Activated CD8-positive, alpha-beta memory T cell treated with anti-CD3 and anti-CD28 coated beads for 24 hours (primary cell): ENCODE measurements at places on chromosomes 1 and 21.

DNA sequence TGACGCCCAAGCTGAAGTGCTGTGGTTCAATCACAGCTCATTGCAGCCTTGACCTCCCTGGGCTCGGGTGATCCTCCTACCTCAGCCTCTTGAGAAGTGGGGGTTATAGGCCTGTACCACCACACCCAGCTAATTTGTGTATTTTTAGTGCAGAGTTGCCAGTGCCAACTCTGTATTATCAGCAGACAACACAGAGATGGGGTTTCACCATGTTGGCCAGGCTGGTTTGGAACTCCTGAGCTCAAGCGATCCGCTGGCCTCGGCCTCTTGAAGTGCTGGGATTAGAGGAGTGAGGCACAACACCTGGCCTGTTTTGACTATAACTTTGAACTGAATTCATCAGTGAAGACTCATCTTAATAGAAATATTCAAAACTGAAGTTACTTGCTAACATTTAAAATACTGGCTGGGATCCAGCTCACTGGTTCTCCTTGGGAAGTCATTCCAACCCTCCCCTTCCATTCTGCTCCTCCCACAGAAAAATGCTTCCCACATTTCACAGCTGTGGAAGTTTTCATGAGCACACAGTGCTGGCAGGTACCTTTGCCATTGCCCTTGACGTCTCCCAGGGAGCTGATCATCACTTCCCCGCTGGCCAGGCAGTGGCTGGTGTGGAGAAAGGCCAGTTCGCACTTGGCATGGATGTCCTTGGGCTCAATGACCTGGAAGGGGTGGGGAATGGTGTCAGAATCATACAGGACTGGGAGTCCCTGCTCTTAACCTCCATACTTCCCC, 4.7 kb downstream of the SELENBP1 start:
- DNase-seq: no peak

DNA sequence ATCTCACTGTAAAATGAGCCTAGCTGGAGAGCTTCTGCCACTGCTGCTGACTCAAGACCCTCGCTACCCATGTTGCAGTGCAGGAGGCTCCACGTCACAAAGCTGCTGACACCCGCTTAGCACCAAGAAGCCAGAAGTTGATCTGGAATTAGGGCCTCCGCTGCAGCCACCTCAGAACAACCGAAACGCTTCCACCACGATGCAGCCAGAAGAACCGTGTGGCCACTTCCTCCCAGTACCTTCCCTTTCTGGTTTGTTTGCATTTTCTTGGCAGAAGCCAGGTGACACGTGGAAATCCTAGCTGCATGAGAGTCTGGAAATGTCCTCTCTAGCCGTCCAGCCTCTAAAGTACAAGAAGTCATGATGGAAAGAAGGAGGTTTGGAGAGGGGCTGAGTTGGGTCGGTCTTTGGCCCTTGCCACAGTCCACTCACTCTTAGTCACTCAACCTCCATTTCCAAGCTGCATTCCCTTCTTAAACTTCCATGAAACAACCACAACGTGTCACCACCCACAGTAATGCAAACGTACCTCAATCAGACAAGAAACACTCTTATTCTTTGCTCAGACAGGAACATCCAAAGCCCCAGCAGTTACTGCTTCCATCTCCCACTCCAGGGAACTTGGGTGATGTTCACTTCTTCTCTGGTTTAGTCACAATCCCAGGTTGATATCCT, 10.0 kb upstream of the CDA start:
- DNase-seq: no peak

DNA sequence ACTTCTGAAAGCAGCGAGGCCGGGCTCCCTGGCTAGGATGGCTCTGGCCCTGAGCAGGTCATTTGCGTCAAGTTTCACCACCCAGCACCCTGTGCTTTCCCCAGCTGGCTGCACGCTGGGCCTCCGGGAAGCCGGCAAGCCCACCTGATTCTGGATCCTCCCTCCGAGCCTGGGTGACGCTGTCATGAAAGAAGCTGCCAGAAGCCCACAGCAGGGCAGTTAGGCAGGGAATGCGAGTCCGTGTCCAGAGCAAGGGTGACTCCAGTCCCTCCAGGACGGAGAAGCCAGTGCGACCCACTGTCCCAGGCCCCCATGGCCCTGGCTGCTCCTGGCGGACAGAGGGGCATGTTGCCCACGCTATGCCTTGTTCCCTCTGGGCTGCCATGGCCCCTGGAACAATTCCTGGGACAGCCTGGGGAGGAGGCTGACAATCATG, 44.4 kb upstream of the PCBP3 start:
- DNase-seq: no peak

- no peak for DNase-seq
Measured at GRCh38 chr1:20281801-20282200, 8.9 kb upstream of the VWA5B1 start.

DNA sequence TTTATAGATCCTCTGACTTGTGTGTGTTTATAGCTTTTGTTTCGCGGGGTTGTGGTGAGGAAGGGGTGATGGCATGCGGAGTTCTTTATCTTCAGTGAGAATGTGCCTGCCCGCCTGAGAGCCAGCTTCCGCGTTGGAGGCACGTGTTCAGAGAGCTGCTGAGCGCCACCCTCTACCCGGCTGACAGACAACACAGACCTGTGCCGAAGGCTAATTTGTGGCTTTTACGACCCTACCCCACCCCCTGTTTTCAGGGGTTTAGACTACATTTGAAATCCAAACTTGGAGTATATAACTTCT, 14.4 kb upstream of the CD101 start:
- DNase-seq: peak; percentile 87

GRCh38 chr1:229092377-229093237, 178.3 kb upstream of the RAB4A start:
- no peak for DNase-seq

- DNase-seq: no peak
Measured at GRCh38 chr1:104105465-104105864, 355.8 kb downstream of the AMY1C start.

DNA sequence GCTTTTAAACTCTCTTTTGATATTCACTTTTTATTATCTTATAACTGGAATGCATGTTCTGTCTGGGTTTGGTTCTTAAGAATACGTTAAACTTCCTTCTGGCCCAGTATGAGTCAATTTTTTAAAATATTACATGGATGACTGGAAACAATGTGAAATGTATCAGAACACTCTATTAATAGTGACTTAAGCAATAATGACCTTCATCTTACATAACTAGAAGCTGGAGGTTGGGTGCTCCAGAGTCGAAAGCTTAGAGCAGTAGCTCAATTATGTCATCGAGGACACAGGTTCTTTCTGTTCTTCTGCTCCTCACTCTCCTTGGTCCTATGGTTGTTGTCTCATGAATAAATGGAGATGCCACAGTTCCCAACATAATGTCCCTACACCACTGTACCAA, 91.6 kb upstream of the FOXD3 start:
- no peak for DNase-seq

GRCh38 chr21:42297377-42297776, 17.8 kb downstream of the TFF3 start:
- no peak for DNase-seq

- DNase-seq: no peak
Measured at GRCh38 chr1:86616871-86617270, 70.0 kb downstream of the CLCA4 start.

DNA sequence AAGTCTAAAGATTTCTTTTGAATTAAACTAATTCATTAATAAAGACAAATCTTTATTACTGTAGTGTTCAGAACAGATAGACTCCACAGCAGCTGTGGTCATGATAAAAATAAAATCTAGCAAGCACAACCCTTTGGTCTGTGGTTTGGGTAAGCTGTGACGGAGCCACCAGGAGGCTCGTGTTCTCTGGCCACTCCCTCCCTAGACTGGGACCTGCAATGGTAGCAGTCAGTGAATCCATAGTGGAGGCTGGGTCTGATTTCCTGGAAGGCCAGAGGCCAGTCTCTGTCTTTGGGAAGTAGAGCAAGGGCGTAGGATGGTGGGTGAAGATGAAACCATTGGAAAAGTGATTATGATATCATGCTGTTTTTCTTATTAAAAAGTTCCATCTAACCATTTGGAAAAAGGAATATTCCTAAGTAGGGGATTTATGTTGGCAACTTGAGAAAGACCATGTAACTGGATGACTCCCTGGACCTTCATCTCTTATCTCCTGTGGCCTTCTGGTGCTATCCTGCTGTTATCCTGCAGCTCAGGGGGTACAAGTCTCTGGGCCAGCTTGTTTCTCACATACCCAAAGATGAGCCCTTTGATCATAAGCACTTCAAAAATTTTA, 39.0 kb downstream of the TENT5C start:
- DNase-seq: no peak

DNA sequence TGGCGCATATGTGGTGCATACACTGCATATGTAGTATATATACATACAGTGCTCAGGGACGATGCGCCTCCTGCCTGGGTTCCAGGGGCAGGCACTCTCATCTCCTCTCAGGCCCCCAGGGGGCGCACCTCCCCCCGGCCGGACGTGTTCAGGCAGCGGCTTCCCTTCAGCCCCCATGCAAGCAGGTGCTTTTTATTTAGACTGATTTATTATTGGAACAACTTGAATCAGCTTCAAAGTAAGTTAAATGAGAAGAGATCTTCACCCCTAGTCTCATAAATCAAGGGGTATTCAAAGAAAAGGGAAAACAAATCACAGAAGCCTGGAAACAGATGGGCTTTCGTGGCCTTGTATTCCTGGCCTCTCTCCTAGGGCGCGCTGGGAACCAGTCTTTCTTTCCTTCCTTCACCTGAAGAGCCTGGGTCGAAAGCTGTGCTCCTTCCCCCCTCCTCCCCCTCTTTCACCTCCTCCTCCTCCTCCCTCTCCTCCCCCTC, 64.6 kb downstream of the UBIAD1 start:
- DNase-seq: peak; percentile 89

GRCh38 chr1:36352910-36353878, 29.7 kb upstream of the EVA1B start:
- no peak for DNase-seq

DNA sequence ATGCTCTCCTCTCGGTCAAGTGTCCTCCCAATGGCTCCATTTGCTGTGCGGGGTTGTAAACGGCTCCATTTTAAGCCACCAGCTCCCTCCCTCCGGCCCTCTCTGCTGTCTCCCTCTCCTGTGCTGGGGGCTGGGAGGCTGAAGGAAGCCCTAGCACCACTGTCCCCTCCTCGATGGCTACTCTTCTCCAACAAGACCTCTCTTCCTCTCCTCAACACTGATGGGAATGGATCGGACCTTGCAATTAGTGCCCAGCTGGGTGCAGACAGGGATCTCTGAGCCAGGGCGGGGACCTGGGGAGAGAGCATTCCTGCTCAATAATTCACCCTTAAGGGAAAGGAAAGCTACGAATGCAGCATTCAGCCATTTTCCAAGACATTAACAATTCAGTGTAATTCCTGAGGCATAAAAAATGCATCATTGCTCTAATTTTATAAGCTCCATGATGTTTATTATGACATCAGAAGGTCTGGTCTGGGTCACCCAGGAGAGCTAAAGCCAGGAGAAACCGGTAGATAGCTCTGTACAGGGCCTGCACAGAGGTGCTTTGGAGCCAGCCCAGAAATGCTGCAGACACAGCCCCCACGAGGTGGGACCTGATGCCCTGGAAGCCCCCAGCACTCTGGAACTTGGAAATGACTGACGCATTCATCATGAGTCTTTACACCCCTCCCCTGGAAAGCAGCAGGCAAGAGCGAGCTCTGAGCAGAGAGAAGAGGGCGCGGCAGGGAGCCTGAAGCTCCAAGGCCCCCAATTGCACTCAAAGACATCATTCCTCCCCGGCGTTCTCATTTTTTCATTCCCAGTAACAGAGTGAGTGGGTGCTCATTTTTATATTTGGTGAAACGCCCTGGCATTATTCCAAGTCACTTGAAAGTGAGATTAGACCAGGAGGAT, 76.2 kb upstream of the VAMP3 start:
- no peak for DNase-seq

- DNase-seq: no peak
Measured at GRCh38 chr1:201489643-201490261, 17.2 kb downstream of the CSRP1 start.

DNA sequence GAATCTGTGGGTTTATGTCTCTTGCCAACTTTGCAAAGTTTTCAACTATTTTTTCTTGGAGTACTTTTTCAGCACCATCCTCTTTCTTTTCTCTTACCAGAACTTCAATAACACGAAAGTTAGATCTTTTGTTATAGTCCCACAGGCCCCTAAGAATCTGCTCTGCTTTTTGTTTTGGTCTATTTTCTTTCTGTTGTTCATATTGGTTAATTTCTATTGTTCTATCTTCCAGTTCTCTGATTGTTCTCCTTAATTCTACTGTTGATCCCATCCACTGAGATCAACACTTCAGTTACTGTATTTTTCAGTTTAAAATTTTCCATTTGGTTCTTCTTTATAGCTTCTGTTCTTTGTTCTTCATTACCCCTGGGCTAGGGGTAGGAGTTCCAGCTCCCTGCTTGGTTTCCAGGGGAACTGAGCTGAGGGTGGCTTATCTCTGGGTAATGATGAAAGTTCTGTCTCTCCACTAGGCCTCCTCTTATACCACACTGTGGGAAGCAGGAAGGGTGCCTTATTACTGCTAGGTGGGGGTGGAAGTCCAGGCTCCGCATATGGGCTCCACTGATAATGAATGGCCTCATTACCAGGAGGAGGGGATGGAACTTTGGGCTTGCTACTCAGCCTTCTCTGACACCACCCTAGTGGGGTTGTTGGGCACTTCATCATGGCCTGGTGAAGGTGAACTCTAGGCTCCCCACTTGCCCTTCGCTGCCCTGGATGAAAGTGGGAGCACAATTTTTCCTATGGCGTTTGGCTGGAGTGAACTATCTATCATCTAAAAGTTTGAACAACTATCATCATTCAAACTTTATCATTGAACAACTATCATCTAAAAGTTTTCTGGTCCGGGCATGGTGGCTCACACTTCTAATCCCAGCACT, 39.3 kb downstream of the NAV1 start:
- DNase-seq: no peak

DNA sequence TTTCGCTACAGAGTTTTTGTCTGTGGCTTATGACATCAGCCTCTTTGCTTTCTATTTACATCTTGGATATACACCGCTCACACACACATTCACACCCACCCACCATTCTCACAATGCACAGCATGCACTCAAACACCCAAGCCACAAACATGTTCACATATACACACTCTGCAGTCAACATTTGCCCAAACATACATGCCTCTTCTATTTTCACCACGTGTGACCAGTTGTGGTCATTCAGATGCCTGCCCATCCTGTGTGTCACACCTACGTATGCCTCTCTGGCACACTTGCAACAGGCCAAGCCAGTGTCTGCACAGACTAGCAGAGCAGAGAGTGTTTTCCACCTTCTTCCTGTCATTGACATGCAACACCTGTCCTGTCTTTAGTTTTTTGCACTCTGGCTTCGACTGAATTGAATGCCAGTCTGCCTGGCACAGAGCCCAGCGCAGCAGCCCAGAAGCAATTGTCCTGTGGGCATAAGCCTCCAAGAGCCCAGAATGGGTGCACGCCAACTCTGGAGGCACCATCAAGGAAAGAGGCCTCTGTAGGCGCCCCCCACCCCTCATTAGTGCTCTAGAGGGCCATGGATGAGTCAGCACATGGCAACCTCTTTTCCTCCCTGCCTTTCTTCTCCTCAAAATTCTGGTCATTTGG, 37.7 kb upstream of the LRRN2 start:
- no peak for DNase-seq

GRCh38 chr1:160400646-160401486, 502 bp downstream of the VANGL2 start:
- DNase-seq: peak; percentile 63
